ENCODE measurements at places on chromosomes 5 and 9.

- no peak for DNase-seq
Measured at GRCh38 chr5:81924442-81924841, 47.4 kb upstream of the ATG10 start.

DNA sequence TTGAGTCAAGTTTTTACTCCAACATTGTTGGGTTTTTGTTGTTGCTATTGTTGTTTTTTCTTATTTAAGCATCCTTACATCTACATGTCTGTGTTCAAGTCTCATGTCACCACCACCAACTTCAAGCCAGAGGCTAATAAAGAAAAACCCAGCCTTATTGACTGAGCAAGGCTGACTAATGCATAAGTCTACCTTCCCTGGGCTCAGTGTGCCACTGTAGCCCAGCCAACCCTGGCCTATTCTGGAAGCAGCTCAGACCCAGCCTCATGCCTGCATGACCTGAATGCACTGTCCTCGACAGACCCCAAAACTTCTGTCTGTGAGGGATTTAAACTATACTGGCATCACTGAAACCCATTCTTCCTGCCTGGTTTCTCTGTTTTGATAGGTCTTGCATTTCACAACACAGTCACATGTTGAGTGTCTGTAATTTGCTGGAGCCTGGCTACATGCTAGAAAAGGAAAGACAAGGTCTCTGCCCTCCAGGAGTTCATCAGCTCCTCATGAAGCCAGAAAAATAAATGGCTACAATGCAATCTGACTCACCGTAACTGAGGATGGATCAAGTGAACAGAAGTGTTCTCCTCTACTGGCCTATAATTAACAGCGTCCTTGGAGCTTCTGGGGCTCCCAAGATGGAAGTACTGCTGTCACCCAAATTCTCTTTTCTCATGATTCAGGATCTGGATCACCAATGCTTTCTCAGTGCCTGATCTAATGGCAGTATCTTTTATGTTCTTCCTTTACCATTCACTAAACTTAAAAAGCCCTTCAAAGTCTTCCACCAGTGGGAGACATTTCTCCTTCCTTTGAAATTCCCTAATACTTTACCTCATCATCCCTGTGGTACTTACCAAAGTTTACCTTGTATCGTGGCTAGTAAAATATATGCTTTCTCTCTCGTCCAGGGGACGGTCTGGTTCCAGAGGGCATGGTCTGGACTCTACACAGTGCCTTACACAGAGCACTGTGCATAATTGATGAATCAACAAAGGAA is 103.9 kb upstream of the IFNE start:
- DNase-seq: no peak

- no peak for DNase-seq
Measured at GRCh38 chr9:131288217-131288616, 1.3 kb upstream of the PLPP7 start.

- no peak for DNase-seq
Measured at GRCh38 chr5:153236319-153236718, 254.2 kb upstream of the GRIA1 start.

DNA sequence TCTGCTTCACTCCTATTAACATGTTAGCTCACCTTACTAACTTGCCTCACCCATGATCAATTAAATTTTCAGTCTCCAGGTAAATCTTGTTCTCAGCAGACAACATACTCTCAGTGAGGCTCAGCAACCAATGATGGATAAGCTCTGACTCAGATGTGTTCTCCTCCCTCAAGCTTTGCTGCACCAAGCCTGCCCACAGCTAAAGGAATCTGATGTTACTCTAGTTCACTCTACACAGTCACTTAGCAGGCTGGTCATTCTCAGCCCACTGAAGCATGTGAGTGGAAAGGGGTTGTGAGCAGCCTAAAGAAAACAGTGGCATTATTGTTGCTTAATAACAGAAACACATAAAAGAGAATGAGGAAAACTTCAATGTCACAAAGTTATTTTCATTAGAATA is 37.3 kb upstream of the CTNND2 start:
- DNase-seq: no peak

GRCh38 chr9:95406121-95406520 is 88.6 kb upstream of the FANCC start:
- no peak for DNase-seq

DNA sequence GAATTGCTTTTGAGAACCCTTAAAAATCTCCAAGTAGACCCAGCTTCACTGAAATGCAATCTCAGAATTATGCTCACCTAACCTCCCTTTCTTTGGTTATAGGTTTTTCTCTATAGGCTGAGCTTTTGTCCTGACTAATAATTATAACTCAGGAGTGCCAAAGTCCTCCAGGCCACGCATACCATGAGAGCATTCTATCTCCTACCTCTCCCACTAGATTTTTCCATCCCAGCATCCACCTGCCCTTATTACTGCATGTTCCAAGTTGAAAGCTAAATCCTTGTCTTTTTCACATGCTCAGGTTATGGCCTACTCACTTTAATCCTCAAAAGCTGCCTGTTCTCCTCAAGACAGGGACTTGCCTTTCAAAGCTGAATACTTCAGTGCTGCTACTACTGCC is 22.1 kb downstream of the ZNF346 start:
- no peak for DNase-seq

- DNase-seq: no peak
Measured at GRCh38 chr9:131329241-131329641, 39.7 kb downstream of the PLPP7 start.

GRCh38 chr5:73273379-73274050 is 100.5 kb downstream of the TMEM174 start:
- DNase-seq: no peak

DNA sequence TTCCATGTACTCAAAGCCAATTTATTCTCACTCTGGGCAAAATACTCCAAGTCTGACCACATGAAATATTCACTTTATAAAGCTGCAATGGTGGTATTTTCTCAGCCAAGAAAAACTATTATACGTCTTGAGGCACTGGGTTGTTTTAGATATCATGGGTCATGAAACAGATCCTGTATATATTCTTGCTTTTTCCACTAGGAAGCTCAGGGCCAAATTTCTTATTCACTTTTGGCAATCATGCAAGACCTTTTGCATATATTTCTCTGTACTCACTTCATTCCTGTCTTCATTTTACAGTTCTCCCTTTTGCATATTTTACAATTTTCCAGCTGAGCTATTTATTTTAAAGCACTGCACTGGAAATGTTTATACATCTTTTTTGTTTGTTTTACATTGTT is 49.8 kb downstream of the GABBR2 start:
- DNase-seq: no peak

DNA sequence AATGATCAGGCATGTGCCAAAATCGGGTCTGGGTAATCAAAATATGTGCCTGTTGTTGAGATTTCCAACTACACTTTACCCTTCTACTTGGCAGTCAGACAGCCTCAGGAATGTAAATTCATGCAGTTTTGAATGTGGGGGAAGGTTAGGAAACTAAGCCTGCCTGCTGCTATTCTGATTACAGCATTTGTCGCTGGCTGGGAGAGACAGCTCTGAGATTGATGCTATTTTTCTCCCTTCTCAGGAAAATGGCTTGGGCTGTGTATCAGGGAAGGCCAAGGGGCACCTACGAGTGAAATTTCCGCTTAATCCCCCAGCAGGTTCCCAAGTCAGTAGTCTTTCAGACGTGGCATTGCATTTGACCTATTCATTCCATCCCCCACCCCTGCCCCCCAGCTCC is 3.6 kb upstream of the RGS7BP start:
- DNase-seq: no peak

DNA sequence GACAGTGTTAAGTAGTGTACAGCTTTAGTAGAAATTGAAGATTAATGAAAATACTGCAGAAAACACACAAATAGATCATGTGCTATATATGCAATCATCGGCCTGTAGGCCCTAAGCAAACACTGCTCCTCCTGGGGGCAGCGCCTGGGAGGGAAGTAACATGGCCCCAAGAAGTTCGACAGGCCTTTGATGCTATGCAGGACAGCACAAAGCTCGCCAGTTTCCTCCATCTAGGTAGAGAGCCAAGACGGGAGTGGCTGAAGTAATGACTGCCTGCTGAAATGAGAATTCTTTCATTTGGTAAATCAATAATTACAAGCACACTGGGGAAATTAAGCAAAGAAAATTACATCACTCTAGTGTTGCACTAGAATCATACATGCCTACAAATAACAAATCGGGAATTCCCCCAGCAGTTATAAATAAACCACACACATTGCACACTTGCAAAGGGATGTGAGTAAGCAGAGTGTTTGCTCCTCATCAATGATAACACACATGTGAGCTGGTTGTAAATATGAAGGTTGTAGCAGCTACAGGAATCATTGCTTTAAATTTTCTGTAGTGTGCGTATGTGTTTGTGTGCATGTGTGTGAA is 219.9 kb upstream of the NFIL3 start:
- no peak for DNase-seq

DNA sequence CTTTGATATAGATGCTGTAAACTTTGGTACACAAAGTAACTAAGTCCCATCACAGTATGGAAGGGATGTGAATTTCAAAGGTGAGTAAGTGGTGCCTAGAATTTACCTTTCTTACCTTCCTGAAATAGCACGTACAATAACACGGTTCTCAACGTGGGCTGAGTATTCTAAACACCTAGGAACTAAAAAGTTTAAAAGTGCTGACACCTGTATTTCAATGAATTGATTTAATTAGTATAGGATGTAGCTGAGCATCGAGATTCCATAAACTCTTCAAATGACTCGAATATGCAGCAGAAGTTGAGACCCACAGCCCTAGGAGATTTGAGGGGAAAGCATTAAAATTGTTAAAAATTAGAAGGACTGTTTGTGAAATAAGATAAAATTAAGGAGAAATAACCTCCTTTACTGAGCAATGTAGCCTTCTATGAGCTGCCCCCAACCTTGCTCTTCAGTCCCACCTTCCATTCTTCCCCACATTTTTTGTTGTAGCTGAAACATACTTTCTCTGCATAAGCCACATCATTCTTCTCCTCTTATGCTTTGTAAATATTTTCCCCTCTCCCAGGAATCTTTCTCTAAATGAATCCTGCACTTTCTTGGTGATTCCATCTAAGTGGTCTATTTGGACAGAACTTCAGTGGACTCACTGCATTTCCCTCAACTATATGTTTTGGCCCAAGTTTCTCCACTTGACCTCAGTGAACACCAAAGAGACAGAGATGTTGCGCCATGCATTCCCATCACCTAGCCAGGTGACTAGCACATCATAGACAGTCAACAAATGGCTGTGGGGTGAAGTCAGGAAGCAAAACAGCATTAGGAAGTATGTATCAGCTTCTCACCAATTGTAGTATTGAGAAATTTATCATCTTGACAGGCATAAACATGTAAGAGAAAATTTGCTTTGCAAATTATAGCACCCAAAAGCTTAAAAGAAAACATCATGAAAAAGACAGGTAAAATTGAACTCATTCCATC is 156.5 kb upstream of the TAS2R1 start:
- DNase-seq: no peak

- DNase-seq: no peak
Measured at GRCh38 chr5:143399616-143400540, 3.6 kb downstream of the NR3C1 start.

GRCh38 chr5:150131461-150131860 is 24.2 kb downstream of the PDGFRB start:
- DNase-seq: no peak

- DNase-seq: no peak
Measured at GRCh38 chr9:128913995-128914772, 6.6 kb upstream of the PHYHD1 start.

DNA sequence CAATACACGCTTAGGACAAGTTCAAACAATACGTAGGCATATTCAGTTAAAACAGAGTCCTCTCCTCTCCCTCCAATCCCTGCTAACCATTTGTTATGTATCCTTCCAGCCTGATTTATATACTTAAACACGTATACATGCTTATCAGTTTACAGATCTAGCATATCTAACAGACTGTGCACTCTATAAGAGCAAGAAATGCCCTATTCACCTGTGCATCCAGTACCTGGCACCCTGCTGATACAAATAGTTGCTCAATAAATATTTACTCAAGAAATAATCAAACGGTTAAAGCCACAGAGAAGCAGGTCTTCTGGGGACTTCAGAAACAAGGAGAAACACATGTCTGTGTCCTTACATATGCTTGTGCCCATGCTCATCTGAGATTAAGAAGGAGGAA is 55.9 kb downstream of the MLLT3 start:
- no peak for DNase-seq

- no peak for DNase-seq
Measured at GRCh38 chr9:36876056-36876455, 158.0 kb downstream of the PAX5 start.

GRCh38 chr5:17398431-17398830 is 99.6 kb upstream of the TAF11L2 start:
- DNase-seq: no peak

- DNase-seq: peak; percentile 43
Measured at GRCh38 chr9:132411091-132411508, 1.1 kb downstream of the CFAP77 start.
